ENCODE measurements at places on chromosomes 2 and 18.

DNA sequence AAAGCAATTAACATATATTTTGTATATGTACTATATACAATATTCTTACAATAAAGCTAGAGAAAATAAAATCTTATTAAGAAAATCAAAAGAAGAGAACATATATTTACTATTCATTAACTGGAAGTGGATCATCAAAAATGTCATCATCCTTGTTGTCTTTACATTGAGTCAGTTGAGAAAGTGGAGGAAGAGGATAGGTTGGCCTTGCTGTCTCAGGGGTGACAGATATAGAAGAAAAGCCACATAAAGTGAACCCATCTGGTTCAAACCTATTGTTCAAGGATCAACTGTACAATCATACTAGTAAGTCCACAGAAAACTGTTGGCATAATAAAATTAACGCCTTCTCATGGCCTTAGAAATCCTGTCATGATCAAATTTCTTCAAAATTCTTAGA lies 26.6 kb downstream of the SESTD1 start:
- DNase-seq: no peak

DNA sequence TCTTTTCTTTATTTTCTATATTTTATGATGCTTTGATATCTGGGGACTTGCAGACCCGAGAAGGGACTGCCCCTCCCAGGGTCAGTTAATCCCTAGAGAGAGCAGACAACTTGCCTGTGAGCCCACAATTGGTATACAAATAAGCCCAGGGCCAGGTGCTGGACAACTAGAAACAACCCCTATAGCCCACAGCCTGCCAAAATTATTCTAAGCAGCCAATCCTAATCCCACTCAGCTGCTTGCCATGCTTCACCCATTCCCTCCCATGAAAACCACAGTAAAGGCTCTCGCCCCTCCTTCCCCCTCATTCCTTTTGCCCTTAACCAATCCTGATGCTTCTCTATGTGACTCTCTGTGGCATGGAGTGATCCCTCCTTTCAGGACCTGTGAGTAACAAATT lies 380.7 kb downstream of the RBM43 start:
- DNase-seq: no peak

DNA sequence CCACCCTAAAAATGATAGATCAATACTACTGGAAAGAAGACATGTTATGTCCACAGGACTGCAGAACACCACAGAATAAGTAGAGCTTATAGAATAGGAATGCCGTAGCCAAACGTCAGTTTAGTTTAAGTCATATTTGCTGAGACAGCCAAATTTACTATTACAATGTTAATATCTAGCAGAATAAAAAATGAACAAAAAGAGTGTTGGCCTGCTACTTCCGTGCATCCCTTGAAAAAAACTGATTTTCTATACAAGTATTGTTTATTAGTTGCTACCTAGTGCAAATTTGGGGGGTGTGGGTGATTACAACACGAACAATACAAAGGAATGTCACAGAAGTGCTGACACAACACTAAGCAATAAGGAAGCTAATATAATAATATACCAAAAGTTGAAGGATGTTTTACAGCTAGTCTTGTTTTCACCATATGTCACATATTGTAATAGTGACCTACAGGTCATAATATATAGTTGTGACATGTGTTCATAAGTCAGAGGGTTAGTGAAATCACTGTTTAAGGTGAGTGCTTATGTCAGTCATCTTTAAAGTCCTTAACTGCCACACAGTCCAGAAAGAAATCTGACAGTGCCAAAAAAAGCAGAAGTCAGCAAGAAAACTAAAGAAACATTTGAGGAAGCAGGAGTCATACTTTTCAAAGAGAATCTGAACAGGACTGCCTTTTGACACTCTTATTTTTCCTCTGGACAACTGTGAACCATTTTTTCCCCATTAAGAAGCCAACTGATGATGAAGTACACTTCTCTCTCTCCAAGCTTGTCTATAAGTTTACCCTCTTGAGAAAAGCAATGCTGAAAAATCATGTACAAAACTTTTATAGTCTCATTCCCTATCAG lies 376.4 kb downstream of the ZEB2 start:
- no peak for DNase-seq

DNA sequence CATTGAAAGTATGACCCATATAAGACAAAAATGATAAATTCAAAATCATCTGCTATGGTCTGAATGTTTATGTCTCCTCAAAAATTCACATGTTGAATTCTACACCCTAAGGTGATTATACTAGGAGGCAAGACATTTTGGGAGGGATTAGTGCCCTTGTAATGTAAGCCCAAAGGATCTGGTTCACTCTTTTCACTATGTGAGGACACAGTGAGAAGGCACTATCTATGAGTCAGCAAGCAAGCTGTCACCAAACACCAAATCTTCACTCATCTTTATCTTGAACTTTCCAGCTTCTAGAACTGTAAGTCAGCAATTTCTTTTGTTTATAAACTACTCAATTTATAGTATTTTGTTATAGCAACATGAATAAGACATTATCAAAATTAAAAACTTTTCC lies 284.7 kb upstream of the ZC3H15 start:
- DNase-seq: no peak

DNA sequence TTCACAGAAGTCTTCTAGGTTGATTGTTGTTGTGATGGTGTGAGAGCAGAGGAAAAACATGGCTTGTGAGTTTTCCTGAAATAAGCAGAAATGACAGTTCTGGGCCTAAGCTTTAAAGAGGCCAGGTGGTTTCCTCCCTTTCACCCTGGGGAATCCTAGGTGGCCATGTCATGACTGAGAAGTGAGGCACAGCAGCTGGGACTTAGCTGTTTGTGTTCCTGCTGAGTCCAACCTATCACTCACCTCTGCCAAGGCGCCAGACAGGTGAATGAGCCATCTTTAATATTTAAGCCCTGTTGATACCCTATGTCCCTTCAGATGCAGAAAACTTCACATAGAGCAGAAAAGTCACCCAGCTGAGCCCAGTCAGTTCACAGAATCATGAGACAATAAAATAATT lies 384.4 kb downstream of the SLC4A3 start:
- DNase-seq: no peak

- DNase-seq: no peak
These were observed 147.8 kb downstream of the UBE2E3 start for GRCh38 chr2:181128199-181128598.

GRCh38 chr18:50507120-50507590 lies 52.7 kb upstream of the MAPK4 start:
- no peak for DNase-seq

DNA sequence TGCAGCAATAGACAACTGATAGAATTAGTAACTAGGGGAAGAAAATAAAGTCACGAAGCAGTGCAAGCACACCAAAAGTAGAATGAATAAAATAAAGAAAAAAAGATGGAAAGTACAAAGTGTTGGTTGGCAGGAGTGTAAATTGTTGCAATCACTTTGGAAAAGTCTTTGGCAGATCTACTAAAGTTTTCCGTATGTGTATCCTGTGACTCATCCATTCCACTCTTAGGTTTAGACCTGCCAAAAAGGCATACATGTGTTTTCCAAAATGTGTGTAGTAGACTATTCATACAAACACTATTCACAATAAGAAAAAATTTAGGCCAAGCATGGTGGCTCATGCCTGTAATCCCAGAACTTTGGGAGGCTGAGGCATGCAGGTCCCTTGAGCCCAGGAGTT lies 282.1 kb upstream of the FSIP2 start:
- DNase-seq: no peak

- DNase-seq: no peak
These were observed 22.9 kb upstream of the DARS1 start for GRCh38 chr2:136008205-136008865.

- peak; percentile 60 for DNase-seq
These were observed at the start of gene BARD1 for GRCh38 chr2:214808981-214809750. BARD1 (minus strand) TSS chr2:214809683; CDS start chr2:214809569, 114 bp downstream.

- DNase-seq: peak; percentile 26
These were observed 3.0 kb upstream of the CPS1 start for GRCh38 chr2:210553373-210553772.

DNA sequence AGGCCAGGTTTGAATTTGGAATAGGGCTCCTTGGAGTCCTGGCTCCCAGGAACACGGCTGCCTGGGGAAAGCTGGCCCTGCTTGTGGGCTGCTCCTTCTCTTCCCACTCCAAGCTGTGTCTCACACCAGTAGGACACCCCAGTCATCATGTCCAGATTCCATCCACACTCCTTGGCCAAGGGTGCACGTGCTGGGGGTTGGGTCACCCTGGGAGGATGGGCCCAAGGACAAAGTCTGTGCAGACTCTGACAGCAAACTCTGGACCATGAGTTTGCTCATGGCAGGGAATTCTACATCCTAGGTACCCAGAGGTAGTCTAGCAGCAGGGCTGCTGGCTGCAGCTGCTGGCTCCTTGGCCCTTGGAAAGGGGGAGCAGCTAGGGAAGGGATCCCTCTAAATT lies 102.4 kb upstream of the EPAS1 start:
- no peak for DNase-seq

DNA sequence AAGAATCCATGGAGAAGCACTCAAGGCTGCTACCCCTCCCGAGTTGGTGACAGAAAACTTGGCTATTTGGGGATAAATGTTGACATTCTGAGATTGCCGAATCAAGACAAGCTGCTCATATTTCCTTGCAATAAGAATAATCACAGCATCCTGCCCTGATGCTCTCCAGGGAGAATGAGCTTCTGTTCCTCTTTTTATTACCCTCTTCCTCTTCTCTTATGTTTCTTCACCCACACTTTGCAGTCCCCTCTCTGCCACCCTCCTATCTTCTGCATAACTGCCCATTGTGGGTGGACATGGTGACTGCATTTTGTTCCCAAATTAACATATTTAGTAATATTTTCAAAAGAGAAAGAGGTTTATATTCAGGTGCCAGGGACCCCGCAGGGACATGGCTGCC lies 11.9 kb upstream of the MSGN1 start:
- no peak for DNase-seq

DNA sequence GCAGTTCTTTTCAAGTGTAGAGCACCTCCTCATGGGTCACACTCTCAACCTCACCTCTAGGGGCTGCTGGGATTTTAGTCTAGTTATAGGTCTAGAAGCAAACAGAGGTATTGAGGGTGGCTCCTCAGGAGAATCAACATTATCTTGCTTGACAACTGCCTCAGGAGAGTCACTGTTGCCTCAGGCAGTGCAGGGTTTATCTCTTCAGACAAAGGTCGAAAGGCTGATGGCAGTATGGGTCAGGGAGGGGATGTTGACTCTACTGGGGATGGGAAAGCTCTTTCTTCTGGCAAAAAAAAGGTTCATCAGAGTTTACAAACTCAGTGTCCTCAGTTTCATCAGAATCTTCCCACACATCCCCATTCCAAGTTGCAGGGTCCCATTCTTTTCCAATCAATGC lies 24.0 kb downstream of the DTNA start:
- no peak for DNase-seq

- DNase-seq: no peak
These were observed 27.7 kb downstream of the POLE4 start for GRCh38 chr2:74985978-74986609.

GRCh38 chr2:189046320-189046719 lies 72.1 kb downstream of the COL3A1 start:
- DNase-seq: no peak

- DNase-seq: no peak
These were observed 237.9 kb downstream of the HAUS1 start for GRCh38 chr18:46341986-46342525.

GRCh38 chr2:63827749-63828148 lies 13.9 kb upstream of the UGP2 start:
- peak; percentile 27 for DNase-seq

GRCh38 chr18:59383851-59384250 lies 24.8 kb upstream of the LMAN1 start:
- DNase-seq: no peak

DNA sequence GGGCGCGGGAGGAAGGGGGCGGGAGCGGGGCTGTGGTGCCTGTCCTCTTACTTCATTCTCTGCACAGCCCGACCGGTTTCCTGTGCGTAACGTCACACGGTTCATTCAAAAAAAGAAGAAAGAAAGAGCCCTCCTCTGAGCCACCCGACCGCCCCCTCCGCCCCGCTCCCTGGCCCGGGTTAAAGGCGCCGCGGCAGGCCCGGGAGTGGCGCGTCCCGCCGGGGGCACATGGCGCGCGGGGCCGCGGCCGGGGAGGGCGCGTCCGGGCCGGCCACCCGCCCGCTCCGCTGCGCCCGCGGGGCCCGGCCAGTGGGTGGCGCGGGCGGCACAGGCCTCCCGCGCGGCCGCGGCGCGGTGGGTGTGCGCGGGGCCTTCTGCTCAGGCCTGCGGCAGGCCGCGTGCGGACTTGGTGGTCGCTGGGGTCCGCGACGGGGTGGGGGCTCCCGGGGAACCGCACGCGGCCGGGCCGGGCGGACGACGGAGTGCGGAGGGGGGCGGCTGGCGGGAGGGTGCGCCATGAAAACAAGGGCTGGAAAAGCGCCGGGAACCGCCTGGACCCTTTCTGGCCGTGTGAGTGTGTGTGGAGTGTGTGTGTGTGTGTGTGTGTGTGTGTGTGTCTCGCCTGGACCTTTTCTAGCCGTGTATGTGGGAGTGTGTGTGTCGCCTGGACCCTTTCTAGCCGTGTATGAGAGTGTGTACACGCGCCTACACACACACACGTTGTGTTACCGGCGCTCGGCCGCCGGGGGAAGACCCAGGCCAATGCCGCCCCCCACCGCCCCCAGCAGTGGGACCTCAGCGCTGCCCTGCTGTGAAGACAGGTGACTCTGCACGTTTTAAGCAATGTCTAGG lies 780 bp upstream of the BCL2 start:
- DNase-seq: peak; percentile 72

DNA sequence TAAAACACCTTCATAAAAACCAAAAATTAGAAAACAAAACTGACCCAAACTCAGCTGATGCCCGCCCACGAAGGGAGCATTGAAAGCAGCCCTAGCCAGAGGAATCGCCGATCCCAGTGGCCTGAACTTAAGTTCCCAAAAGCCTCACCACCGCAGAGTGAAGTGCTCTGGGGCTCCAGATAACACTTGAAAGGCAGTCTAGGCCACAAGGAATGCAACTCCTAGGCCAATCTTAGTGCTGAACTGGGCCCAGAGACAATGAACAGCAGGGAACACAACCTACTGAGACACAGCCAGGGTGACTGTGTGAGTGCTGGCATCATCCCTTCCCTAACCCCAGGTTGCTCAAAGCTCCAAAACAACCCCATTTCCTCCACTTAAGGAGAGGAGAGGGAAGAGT lies 59.6 kb upstream of the CHN1 start:
- DNase-seq: no peak

DNA sequence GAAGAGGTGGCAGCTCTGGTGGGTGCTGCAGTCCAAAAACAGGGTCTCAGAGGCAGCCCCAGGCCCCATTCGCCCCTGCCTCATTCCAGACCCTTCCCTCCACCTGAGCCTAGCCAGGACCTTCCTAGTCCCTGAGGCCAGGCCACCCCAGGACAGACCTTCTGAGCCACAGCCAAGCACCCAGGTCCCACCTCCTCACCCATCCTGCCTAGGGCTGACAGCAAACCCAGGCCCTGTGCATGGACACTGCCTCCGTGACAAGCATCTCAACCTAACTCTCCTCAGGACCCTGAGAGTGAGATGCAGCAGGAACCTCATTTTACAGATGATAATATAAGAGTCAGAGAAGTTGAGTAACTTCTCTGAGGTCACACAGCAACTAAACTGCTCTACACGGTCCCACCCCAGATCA lies 15.5 kb downstream of the ADRA2B start:
- no peak for DNase-seq

GRCh38 chr18:31077878-31078277 lies 24.3 kb downstream of the DSC2 start:
- DNase-seq: no peak

All from hepatic stellate cell (primary cell).